Left lung (tissue), 14 donors: ENCODE measurements at places on chromosomes 5 and 9. TPM values are rescaled to one million over a fixed set of nuclear protein-coding genes. Genes with fewer than 3 reads are reported as not detected.
A peak's percentile ranks its signal among the peaks of the same experiment; 100 is the strongest.

- no peak for DNase-seq
These were observed 3.4 kb downstream of the PBX3 start for GRCh38 chr9:125750627-125751011.

GRCh38 chr9:37512437-37512836 lies 26.7 kb downstream of the POLR1E start:
- DNase-seq, result no peak

DNA sequence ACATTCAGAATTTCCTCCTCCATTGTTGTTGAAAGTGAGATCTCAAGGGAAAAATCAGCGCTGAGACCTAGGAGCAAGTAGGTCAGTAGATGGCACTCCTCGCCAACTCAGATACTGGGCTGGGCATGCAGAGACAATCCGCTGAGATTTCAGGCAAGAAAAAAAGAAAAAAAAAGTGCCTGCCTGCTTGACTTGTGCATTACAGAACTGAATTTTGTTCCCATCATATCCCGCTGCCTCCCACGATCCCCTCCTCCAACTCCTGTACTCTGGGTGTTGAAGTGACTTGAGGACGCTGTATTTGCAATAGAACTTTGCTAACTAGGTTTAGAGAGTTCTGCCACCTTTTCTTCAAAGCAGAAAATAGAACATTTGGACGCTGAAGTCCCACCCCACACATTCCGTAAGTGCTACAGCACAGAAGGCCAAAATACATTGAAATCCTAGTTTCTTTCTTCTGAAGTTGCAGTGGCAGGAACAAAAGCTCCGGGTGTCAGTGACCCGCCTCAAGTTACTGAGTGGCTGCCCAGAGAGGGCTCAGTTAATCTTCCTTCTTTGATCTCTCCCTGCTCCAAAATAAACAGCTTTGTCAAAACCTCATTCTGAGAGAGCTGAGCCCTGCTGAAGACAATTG lies 265.8 kb downstream of the MLLT3 start:
- DNase-seq, result peak; percentile 55

- peak; percentile 36 for DNase-seq
These were observed 155.6 kb upstream of the TAS2R1 start for GRCh38 chr5:9785751-9786150.

DNA sequence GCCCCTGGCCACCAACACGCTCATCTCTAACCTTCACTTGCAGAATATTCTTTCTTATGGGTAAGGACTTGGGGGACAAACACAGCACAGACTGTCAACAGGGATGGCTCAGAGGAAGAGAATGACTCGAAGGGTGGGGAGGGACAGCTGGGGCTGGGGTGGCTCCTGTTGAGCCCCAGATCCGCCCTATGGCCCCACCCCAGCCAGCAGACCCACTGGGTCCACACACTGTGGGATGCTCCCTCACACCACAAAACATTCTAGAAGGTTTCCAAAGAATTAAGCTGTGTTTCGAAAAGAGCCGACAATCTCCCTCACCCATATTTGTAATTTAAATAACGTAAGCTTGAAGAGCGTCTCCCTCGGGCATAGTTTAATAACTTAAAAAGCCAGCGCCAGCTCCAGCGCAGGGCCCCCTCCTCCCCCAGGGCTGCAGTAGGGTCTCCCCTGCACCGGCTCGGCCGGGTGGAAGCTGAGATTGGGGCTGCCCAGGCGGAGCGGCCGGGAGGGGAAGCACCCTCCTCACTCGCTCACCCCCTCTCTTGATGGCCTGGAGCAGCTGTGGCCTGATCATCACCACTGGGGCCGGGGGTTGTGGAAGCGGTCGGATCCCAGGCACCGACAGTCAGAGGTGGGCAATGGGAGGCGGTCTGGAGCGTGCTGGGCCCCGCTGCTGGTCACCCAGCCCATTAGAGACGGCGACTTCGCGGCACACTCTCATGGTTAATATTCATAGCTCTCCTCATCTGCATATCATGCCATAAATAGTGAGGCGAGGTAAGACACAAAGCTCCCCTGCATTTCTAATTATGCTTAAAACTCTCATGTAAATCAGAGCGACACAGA lies 37.6 kb downstream of the NACC2 start:
- no peak for DNase-seq

- DNase-seq, result no peak
These were observed 25.3 kb downstream of the CFAP90 start for GRCh38 chr5:7825630-7826029.

GRCh38 chr9:113427629-113428028 lies 17.1 kb downstream of the C9orf43 start:
- no peak for DNase-seq

DNA sequence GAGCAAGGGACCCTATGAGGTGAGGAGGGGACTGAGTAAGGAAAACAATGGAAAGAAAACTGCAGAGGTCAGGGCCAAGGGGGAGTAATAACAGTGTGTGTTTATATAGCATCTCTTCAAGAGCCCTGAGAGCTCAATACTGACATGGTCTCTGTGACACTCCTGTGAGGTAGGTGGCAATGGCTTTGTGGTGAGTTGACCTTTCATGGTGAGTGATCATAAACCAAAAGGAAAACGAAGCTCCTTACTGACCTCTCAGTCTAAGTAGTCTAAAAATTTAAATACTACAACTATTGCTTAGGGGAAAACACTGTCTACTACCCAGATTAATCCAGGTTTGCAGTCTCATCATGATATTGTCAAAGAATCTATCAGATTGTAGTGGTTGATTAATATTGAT lies 130.9 kb downstream of the SNCAIP start:
- DNase-seq, result no peak

DNA sequence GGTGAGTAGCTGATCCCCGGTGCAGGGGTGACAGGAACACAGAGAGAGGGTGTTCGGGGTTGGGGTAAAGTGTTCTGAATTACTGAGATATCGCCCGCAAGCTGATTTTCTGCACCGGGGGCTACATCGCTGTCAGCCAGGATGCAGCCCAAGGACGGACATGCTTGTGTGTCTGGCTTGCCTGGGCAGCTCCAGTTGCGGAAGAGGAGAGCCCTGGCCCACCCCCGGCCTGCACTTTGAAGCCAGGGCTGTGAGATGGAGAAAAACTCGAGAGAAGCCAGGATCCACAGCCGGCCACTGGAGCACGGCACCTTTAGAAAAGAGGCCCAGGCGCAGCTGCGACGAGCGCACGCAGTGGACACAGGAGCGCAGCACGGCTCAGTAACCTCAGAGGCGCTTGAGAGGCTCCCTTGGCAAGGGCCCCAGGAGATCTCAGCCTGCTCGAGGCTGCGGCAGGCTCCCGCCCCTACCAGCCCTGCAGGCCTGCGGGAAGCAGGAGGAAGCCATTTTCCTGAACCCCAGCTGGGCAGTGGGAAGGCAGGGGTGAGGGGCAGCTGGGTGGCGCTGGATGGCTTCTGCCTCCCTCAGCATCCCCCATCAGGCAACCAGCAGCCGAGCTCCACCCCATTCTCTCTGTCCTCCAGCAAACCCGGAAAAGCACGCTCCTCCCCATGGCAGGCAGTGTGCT lies 59.2 kb downstream of the C9orf50 start:
- DNase-seq, result no peak

GRCh38 chr9:131692612-131693562 lies 47.0 kb downstream of the RAPGEF1 start:
- no peak for DNase-seq

Gene CDH9
- polyA plus RNA-seq, result not detected

Gene SIT1
- polyA plus RNA-seq, result 0.65 TPM

Gene PTGER4
- 2.2 TPM for polyA plus RNA-seq
